Activated naive CD4-positive, alpha-beta T cell treated with anti-CD3 and anti-CD28 coated beads, Interleukin-2, amount 10 ng/mL, durations not matched to agents 7 days and 5 days (primary cell): ENCODE measurements at places on chromosomes 4 and X.

GRCh38 chr4:140499391-140499790, 1.3 kb upstream of the MGAT4D start:
- DNase-seq, result no peak
- peaks cover 5% of the 10 kb centered on the region for H3K4me1 ChIP-seq
- no peak overlapping the region for H3K4me3 ChIP-seq
- H3K27ac ChIP-seq, result no peak overlapping the region

DNA sequence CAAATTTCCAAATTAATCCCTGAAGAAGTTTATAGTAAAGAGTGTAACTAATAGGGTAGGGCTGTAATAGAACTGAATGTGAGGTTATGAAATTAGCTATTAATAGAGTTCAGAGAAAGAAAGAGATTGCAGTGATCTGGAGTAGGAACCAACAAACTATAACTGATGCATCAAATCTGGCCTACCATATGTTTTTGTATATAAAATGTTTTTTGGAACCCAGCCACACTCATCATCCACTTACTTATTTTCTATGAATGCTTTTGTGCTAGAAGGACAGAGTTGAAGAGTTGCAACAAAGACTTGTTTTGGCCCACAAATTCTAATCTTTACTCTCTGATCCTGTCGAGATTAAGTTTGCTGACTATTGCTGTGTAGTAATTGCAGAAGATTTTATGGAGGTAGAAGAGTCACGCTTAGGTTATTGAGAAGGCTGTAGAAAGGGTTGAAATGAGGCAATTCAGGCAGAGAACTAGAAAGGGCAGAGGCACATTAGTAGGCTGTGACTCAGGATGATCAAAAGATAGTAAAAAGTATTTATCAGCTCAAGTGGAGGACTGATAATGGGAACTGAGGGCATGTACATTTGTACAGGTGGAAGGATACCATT, 298.7 kb upstream of the EMCN start:
- H3K36me3 ChIP-seq, result no peaks in the 10 kb centered on the region
- H3K27ac ChIP-seq, result no peak overlapping the region
- H3K4me3 ChIP-seq, result no peak overlapping the region
- no peaks in the 10 kb centered on the region for H3K27me3 ChIP-seq
- no peaks in the 10 kb centered on the region for H3K4me1 ChIP-seq

GRCh38 chr4:68797618-68798017, 18.2 kb upstream of the UGT2B10 start:
- H3K36me3 ChIP-seq, result no peaks in the 10 kb centered on the region
- DNase-seq, result no peak
- H3K4me3 ChIP-seq, result no peak overlapping the region
- no peaks in the 10 kb centered on the region for H3K27me3 ChIP-seq
- H3K27ac ChIP-seq, result no peak overlapping the region
- no peaks in the 10 kb centered on the region for H3K4me1 ChIP-seq

DNA sequence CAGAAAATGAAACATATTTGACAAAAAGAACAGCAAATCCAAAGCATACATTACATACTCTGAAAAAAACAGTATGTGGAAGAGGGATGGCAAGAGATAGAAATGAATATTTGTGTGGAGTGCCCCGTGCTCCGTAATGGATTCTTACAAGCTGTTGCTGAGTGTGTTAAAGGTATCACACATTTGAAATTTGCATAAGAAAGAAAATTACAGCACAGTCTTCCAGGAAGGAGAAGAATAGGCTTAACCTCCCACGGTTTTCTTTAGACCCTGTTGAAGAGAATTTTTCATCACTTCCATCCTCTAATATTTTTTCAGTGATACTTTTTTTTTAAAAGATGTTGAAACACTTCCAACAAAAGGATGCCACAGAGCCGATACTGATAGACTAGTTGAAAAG, 1489.4 kb downstream of the RAPGEF2 start:
- no peaks in the 10 kb centered on the region for H3K36me3 ChIP-seq
- no peaks in the 10 kb centered on the region for H3K4me1 ChIP-seq
- no peak for DNase-seq
- H3K27ac ChIP-seq, result no peak overlapping the region
- no peak overlapping the region for H3K4me3 ChIP-seq

DNA sequence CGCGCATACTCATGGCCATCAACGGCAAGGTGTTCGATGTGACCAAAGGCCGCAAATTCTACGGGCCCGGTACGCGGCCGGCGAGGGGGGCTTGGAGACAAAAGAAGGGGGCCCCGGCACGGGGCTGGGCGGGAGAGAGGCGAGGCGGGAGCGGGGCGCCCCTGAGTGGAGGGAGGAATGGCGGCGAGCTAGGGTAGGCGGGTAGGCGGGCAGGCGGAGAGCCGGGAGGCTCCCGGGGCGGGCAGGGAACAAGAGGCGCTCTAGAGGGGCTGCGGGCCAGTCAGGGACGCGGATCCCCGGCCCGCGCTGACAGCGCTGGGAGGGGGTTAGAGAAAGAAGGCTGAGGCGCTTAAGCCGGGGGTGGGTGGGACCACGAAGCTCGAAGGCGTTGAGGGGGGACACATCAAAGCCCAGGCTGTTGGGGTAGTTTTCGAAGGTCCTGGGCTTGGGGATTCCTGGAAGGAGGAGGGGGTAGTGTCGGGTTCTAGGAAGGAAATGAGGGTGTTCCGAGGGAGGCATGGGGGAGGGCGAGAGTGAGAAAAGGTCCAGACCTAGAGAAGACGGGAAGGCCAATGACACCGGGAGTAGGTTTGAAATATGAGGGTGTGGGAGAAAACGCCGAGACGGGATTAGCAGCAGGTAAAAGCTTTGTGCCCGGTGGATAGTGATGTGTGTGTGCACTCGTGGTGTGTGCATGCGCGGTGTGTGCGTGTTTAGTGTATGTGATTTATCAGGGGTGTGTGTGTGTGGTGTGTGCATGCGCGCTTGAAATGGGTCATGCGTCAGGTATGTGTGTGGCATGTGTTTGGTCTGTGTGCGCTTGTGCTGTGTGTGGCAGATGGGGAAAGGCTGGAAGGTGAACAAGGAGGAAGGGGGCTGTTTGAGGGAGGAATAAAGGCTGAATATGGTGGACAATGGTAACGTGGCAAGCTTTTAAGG, 807 bp downstream of the PGRMC1 start:
- peaks cover 44% of the 10 kb centered on the region for H3K4me1 ChIP-seq
- peaks cover 27% of the 10 kb centered on the region for H3K36me3 ChIP-seq
- H3K4me3 ChIP-seq, result peak overlapping the region; percentile 78

DNA sequence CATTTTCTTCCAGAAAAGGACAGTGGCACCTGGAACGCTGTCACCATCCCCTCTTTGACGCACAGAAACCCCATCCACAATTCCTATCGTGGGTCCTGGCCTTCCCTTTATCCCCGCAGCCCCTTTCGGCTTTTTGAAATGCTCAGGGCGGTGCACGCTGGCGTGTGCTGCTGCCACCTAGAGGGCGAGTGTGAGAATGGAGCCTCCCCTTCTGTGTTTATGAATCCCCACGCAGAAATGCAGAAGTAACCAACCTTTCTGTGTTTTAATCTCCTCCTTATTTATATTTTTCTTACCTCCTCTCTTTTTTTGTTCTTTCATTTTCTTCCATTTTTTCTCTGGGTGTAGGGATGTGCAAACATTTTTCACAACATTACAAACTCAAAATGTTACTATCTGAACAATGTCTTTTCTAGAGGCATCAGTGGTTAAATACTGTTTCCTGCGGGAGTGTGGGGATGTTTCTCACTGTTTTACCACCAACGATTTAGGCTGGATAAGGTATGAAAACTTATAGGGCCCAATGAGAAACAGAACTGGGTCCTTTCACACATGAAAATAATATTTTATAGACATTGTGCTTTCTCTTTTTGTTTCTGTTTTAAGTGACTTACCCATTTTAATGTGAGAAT, 50.0 kb downstream of the TMA16 start:
- H3K4me3 ChIP-seq, result no peak overlapping the region
- no peaks in the 10 kb centered on the region for H3K36me3 ChIP-seq
- peak; percentile 69 for DNase-seq
- H3K27ac ChIP-seq, result no peak overlapping the region
- no peaks in the 10 kb centered on the region for H3K27me3 ChIP-seq

DNA sequence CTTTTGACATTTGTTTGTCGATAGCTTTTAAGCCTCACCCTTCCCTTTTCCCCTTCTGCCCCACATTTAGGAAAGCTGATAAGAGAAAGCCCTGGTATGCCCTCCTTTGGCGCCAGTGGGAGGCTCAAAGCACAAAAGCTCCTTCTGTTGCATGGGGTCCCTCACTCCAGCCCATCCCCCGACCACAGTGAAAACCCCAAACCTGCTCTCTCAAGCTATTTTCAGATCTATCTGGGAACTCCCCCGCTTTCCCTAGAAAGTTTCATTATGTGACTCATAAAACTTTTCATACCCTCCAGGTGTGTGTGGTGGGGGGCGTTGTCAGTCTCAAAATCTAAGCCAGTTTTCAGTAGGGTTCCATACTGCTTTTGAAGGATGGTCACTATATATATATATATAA, 259.0 kb upstream of the PCDH7 start:
- no peaks in the 10 kb centered on the region for H3K4me1 ChIP-seq
- no peaks in the 10 kb centered on the region for H3K27me3 ChIP-seq
- no peak for DNase-seq
- no peaks in the 10 kb centered on the region for H3K36me3 ChIP-seq
- H3K27ac ChIP-seq, result no peak overlapping the region

GRCh38 chr4:74838746-74839370, 44.5 kb upstream of the BTC start:
- H3K27me3 ChIP-seq, result no peaks in the 10 kb centered on the region
- no peaks in the 10 kb centered on the region for H3K36me3 ChIP-seq
- no peak overlapping the region for H3K27ac ChIP-seq

DNA sequence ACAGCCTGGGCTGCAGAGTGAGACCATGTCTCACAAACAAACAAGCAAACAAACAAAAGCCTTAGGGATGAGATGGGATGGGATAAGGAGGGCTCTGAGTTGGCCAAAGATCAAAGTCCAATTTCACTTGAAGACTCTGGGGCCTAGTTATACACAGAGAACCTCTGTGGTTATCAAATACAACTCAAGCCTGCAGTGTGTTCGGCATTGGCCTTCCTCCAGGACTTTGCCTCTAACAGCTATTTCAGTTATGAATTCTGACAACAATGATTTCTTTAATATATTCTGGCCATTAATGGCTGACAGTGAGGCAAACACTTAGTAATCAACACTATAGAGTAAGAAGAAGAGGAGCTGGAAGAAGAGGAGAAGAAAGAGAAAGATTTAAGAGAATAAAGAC, 171.1 kb downstream of the PDGFRA start:
- H3K27ac ChIP-seq, result no peak overlapping the region
- DNase-seq, result no peak
- H3K4me3 ChIP-seq, result no peak overlapping the region
- H3K27me3 ChIP-seq, result no peaks in the 10 kb centered on the region
- no peaks in the 10 kb centered on the region for H3K36me3 ChIP-seq
- no peaks in the 10 kb centered on the region for H3K4me1 ChIP-seq

DNA sequence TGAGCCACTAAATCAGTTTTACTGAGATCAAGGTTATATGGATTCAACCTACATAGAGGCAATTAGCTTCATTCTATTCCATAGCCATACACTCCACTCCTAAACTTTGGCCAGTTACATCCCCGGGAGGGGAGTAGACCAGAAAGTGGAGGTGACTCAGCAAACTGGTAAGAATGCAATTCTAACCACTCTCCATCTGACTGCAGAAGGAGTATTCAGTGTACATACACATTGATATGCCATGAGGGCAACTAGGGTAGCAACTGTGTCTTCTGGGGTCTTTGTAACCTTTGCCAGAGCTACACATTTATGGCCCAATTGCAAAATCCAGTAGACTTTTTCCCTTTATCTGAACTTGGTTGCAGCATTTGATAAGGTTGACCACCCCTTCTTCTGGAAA, 7.6 kb downstream of the SLC25A43 start:
- no peaks in the 10 kb centered on the region for H3K27me3 ChIP-seq
- DNase-seq, result no peak
- no peak overlapping the region for H3K27ac ChIP-seq
- H3K36me3 ChIP-seq, result no peaks in the 10 kb centered on the region

DNA sequence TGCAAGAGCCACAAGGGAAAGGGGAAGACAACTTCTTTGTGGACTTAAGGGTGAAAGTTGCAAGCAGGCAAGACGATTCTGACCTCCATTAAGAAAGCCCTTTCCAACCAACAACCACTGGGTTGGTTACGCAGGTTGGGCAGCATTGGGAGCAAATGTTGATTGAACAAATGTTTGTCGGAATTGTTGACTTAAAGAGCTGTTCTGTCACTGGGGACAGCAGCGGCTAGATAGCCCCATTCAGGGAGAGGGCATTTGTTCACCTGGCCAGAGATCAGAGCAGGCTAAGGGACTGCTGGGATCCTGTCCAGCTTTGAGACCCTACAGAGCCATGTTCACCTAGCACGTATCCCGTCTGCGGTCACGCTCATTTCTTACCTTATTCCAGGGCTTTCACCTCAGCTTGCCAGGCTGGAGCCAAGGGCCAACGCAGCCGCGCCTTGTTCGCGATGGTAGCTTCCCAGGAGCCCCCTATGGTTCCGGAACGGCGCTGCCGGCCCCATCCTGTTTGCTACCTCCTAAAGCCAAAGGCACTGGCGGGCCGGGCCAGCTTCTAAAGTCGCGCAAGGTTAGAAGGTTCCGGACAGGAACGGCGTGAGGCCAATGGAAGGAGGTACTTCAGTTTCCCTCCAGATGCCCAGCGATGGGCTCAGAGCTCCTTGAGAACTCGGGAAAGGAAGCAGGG, 24.6 kb downstream of the F9 start:
- H3K36me3 ChIP-seq, result no peaks in the 10 kb centered on the region
- H3K27me3 ChIP-seq, result peaks cover 5% of the 10 kb centered on the region
- H3K4me3 ChIP-seq, result no peak overlapping the region
- H3K27ac ChIP-seq, result no peak overlapping the region

- H3K27me3 ChIP-seq, result peaks cover 12% of the 10 kb centered on the region
- DNase-seq, result no peak
- H3K36me3 ChIP-seq, result no peaks in the 10 kb centered on the region
- H3K4me1 ChIP-seq, result no peaks in the 10 kb centered on the region
These were observed 82.9 kb downstream of the STOX2 start for GRCh38 chr4:183987987-183988392.

DNA sequence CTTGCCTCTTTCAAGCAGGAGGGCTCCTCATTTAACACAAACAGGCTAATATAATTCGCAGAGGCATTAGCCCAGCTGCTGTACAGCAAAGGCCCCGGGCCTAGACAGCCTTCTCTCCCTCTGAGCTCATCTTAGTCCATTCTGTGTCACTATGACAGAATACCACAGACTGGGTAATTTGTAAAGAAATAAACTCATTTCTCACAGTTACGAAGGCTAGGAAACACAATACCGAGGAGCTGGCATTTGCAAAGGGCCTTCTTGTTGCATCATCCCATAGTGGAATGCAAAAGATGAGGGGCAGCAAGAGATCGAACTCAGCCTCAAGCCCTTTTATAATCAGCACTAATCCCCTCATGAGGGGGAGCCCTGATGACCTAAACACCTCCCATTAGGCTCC, 48.5 kb downstream of the TSPAN5 start:
- peaks cover 35% of the 10 kb centered on the region for H3K4me1 ChIP-seq
- DNase-seq, result no peak
- no peak overlapping the region for H3K4me3 ChIP-seq
- H3K36me3 ChIP-seq, result peaks cover 2% of the 10 kb centered on the region
- no peaks in the 10 kb centered on the region for H3K27me3 ChIP-seq

DNA sequence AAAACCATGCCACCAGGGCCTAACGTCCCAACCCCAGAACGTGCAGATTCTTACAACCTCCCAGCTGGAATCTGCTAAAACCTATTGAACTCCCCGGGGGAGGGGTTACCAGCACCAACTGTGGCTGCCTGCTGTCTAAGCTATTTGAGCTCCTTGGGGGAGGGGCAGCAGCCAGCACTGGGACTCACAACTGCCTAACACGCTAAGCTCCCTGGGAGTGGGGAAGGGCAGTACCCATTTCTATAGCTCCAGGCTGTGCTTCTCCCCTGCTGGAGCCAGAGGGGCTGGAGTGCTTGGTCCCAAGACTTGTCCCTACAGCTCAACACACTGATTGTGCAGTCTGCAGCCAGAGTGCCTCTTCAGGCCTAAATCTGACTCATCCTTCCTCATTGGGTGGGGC, 459.8 kb upstream of the FGF16 start:
- H3K36me3 ChIP-seq, result no peaks in the 10 kb centered on the region
- no peak overlapping the region for H3K4me3 ChIP-seq
- no peaks in the 10 kb centered on the region for H3K27me3 ChIP-seq
- no peak for DNase-seq
- H3K27ac ChIP-seq, result no peak overlapping the region
